IMR-90 (cell line): ENCODE measurements at places on chromosomes 2 and 18.

DNA sequence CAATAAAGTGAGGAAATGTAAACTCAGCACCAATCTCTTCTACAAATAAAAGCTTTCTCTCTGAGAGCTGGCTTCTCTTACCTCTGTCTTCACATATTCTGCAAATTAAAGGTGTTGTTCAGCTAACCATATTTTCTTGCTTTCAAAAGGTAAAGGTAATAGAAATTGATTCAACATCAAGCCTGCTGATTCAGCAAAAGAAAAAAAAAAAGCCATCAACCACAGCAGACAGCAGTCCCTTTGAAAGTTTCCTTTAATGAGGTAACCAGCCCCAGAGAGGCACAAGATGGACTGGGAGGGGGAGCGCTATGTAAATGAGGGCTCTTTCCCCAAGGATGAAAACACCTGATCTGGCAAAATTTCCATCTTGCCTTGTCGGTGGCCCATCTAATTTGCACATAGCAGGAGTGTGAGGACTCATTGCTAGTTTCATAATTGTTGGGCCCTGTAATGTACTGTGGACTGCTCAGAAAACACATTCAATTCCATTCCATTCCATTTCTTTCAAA is 154.9 kb upstream of the SOX11 start:
- H3K4me3 ChIP-seq, result no peak overlapping the region
- no peaks in the 10 kb centered on the region for H3K36me3 ChIP-seq
- H3K27ac ChIP-seq, result no peak overlapping the region
- no peak for DNase-seq

- H3K4me1 ChIP-seq, result peaks cover 16% of the 10 kb centered on the region
- H3K27me3 ChIP-seq, result no peaks in the 10 kb centered on the region
- DNase-seq, result no peak
- H3K27ac ChIP-seq, result no peak overlapping the region
Observed at GRCh38 chr2:43021791-43022509, 204.5 kb downstream of the ZFP36L2 start.

DNA sequence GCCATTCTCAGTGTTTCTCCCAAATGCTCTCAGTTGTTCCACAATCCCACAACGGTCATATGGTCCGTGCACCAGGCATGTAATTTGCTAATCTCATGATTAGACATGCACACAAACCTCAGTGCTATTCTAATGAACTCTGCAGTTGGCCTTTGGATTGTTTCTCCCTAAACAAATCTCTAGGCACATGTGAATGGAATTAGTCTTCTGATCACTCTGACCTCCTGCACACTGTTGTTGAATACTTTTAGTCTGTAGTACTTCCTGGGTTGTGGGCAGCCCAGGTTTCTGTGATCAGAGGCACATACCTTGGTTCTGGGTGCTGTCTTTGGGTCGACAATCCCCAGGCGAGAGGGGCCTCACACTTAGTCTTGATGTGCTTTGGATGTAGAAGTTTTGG is 498.7 kb upstream of the SPRED2 start:
- no peak overlapping the region for H3K27ac ChIP-seq
- H3K36me3 ChIP-seq, result no peaks in the 10 kb centered on the region
- no peaks in the 10 kb centered on the region; the same call in 1 of the 2 replicates for H3K27me3 ChIP-seq
- DNase-seq, result no peak

DNA sequence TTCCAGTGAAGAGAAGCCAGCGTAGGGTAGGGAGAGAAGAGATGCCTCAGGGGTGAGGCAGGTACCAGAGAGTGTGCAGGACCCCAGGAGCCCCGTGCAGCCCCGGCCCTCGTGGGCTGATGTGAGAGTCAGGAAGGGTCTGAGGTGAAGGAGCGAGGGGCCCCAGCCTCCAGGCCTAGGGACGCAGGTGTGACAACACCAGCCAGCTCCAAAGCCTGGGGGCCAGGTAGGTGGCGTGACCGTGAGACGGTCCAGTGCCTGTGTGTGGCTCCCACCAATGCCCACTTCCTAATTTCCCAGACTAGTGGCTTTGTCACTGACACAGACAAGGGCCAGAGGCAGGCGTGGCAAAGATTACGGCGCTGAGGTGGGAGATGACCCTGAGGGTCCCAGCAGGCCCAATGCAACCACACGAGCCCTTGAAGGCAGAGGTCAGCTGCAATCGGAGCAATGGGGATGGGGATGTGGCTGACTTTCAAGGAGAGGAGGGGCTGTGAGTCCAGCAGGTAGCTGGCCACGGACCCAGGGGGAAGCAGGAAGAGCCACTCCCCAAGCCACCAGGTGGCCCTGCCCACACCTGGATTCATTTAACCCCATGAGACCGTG is 86.0 kb upstream of the SNTG2 start:
- no peak for DNase-seq
- H3K27me3 ChIP-seq, result no peaks in the 10 kb centered on the region

DNA sequence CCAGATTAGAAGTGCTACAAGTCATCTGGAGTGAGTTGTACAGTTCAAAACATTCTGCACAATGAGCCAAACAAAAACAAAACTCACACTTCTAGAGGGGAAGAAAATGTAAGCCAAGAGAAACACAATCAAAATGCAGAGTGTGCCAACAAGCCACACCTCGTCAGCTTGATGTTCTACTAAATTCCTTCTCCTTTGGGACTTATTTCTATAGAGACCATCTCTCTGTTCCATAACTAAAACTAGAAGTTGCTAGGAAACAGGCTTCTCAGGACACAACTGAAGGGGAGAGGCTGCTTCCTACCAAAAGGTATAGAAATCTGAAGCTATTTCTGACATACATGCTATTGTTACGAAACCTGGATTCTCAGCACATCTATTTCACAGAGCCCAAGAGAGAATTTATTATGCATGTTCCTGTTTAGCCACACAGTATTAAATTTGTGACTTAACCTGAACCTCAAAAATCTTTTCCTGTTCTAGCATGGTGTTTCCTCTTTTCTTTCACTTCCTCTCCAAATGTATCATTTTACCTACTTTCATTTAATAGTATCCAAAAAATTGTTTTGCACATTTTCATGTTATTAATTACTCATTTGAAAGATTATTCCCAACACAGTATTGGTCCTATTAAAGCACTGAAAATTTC is 211.4 kb upstream of the CCDC150 start:
- no peaks in the 10 kb centered on the region for H3K4me1 ChIP-seq
- no peak overlapping the region for H3K27ac ChIP-seq
- DNase-seq, result no peak
- no peaks in the 10 kb centered on the region for H3K36me3 ChIP-seq
- no peaks in the 10 kb centered on the region for H3K27me3 ChIP-seq

DNA sequence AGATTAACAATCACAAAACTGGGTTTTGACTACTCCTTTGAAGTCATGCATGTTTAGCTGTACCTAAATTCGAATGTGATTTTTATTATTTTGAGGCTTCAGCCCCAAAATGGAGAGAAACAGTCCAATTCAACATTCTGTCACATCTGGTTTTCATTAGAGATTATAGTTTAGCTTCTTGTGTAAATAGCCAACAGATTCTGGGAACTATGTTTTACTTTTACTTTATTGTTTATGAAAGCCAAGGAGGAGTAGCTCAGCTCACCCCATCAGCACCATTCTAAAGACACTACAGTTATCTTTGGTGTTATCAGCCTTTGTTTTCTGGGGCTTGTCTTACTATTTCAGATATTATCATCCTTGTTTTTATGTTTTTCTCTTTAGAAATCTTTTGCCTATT is 465.0 kb upstream of the CWC22 start:
- H3K36me3 ChIP-seq, result no peaks in the 10 kb centered on the region
- DNase-seq, result peak; percentile 70
- no peak overlapping the region for H3K4me3 ChIP-seq
- H3K27me3 ChIP-seq, result no peaks in the 10 kb centered on the region
- H3K27ac ChIP-seq, result no peak overlapping the region; the same call in 1 of the 2 replicates

DNA sequence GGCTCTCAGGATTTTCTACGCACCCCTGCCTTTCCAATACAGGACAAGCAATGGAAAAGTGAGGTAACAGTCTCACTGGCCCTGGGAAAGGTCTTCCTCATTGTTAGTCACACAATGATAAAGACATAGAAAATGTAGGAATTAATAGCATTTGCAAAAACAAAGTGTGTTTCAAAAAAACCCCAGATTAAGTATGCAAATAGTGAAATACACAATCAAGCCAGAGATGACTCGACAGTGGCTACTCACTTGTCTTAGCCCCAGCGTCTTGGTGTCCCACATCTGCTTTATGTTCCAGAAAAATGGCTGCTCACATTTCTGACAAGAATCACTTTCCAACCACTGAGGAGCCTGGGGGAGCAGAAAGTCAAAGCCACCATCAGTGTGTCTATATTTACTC is 47.0 kb upstream of the AP1S3 start:
- H3K27ac ChIP-seq, result peak overlapping the region; percentile 65
- H3K4me3 ChIP-seq, result no peak overlapping the region
- peaks cover 10% of the 10 kb centered on the region for H3K4me1 ChIP-seq
- peaks cover 35% of the 10 kb centered on the region for H3K36me3 ChIP-seq
- peak; percentile 76 for DNase-seq
- H3K27me3 ChIP-seq, result no peaks in the 10 kb centered on the region

GRCh38 chr2:58339548-58340243 is 98.6 kb upstream of the FANCL start:
- H3K27ac ChIP-seq, result no peak overlapping the region
- H3K36me3 ChIP-seq, result no peaks in the 10 kb centered on the region
- no peaks in the 10 kb centered on the region for H3K27me3 ChIP-seq
- DNase-seq, result no peak
- no peaks in the 10 kb centered on the region for H3K4me1 ChIP-seq

DNA sequence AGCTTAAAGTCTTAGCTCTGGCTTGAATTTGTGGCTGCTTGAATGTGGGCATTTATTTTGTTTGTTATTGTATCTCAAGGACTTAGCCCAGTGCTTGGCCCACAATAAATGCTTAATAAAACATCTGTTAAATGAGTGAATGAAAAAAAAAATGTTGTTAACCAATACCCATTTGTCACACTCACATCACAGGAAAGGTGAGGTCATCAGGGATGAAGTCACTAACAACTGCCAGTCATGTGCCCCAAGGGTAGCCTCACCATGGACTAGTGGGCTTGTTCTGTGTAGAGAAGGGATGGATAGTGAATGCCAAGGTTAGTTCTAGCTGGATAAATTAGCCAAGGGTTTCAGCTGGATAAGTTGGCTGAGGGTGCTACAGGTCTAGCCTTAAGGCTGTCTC is 3.0 kb downstream of the NRBP1 start:
- no peak overlapping the region for H3K4me3 ChIP-seq
- peaks cover 8% of the 10 kb centered on the region for H3K4me1 ChIP-seq
- H3K27ac ChIP-seq, result no peak overlapping the region
- peaks cover 27% of the 10 kb centered on the region for H3K36me3 ChIP-seq
- no peaks in the 10 kb centered on the region for H3K27me3 ChIP-seq
